ENCODE measurements at places on chromosomes 11 and 22. TPM values are rescaled to one million over a fixed set of nuclear protein-coding genes. Genes with fewer than 3 reads are reported as not detected.

Gene LRRC4C
- total RNA-seq = not detected

Gene EPS8L2
- 42.6 TPM for total RNA-seq

Gene OR2AG2
- not detected for total RNA-seq

Gene LZTR1
- 35.3 TPM for total RNA-seq

DNA sequence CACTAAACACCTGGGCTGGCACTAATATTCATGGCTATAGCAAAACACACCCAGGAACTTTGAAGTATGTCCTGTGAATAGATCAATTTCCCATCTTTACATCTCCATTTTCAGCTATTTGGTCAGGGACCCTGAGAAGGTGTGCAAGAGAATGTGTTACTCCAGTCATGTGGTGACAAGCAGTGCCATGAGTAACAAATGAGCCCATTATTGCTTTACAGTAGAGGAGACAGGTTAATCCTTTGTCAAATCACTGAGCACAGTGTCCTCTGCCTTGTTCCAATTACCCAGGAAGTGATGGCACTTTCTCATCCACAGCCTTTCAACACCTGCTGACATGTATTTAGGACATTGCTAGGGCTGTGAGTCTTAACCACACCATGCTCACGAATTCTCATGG, 664.8 kb upstream of the API5 start:
- DNase-seq = no peak

DNA sequence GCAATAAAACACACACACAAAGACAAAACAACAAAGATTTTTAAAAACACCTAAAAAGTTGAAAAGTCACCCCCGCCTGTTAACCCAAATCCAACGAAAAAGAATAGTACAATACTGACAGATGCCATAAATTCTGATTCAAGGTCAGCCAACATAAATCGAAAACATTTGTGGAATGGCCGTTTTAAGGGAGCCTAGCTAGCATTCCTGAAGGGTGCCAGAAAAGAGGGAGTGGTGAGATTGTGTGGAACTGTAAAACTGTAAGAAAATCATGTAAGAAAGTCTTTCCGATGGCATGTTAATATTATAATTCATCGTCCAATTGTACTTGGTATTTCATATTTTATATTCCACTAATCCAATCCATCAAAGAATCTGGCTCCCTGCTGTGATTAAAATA, 75.1 kb downstream of the RAB38 start:
- DNase-seq = no peak

DNA sequence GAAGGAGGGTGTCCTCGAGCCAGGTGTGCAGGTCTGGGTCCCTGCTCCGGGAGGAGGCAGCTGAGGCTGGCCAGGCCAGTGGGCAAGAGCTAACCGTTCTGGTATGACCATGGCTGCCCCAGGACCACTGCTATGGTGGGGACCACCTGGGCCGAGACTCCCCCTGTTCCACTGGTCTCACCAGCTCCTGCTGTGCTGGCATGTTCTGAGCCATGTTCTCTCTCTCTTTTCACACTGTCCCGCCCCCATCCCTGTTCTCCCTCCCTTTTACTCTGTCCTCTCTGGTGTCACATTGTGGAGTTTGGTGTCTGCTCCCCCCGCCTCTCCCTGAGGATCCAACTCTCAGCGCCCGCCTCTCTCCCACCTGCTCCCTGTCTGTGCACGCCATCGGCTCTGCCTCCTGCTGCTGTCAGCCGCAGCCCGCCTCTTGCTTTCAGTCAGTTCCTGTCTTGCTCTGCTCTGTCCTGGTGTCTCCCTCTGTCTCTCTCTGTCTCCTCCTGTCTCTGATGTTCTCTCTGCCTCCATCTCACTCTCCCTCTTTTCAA, 66.4 kb downstream of the LRRC32 start:
- DNase-seq = no peak

DNA sequence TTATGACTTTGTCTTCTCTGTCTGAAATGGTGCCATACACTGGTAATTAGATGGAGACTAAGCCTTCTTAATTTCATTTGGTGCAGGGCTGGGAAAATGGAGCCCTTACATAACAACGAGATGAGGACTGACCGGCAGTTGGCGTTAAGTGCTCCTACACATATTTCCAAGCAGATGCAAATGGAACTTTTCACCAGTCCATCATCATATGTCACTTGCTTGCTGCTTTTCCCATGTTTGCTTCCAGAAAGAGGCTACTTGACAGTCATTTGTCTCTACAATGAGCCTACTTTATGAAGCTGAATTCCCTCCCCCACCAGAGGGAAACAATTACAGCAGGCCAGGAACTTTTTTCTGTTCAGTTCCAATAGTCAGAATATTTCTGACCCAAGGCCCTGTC, 32.6 kb downstream of the SVIP start:
- no peak for DNase-seq

GRCh38 chr11:78822931-78823423, 248.3 kb upstream of the NARS2 start:
- DNase-seq = no peak

- DNase-seq = no peak
These were observed 139.3 kb downstream of the FAM76B start for GRCh38 chr11:95650276-95650675.

- DNase-seq = no peak
These were observed 14.2 kb downstream of the F2 start for GRCh38 chr11:46733234-46733633.

DNA sequence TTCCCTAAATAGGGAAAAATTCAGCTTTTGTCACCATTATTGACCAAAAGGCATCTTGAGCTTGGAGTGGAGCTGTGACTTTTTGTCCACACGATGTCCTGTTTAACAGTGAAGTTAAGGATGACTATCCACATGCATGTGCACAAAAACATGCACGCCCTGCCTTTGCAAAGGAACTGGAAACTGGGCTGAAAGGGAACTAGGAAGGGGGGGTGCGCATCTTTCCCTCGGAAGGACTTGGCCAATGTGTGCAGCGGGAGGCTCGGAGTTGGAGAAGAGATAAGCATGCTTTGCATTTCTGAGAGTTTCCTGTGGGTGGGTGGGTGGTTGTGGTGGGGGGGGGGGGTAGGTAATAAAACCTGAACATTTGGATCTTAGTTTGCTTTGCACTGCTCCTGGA, 411 bp upstream of the KIRREL3 start:
- DNase-seq = no peak

DNA sequence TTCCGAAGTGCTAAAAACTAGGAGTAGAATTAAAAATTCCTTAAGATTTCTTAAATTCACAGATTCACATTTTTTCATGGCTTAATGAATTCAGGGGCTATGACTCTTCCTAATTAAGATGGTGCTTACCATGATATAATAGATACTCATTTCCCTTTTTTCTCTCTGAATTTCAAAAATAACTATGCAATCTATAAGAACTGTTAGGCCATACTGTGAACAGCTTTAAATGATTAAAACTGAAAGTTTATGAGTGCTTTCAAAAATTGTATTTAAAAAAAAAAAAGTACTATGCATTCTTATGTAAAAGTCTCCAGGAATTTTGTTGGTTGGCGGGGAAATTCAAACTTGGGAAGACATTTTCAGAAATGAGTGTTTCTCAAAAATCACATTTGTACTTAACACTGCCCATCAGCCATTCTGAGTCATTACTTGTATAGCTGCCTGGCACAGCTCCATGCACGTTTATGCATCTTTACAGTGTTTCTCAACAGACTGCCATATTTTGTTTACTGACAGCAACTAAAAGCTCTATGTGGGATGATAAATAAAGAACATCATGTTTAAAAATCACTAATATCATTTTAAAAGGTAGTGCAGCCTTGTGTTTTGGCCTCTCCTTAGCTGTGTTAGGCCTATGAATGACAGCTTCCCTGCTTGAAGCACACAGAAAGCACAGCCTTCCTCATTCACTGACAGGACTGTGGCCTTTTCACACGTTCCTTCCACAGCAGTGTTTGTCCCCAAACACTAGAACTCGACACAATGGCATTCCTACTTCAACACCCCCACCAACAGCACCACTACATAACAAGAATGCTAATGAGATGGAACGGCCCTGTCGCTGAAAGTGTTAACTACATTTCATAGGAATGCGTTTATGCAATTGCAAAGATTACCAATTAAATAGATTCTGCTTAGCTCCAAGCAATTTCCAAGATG, 131.4 kb downstream of the DCDC1 start:
- no peak for DNase-seq

- no peak for DNase-seq
These were observed 66.2 kb downstream of the CCDC81 start for GRCh38 chr11:86440843-86441242.
